ENCODE measurements at places on chromosomes 1 and 21.
A peak's percentile ranks its signal among the peaks of the same experiment; 100 is the strongest.

GRCh38 chr1:31912839-31913239 is 25.3 kb downstream of the PTP4A2 start:
- DNase-seq = no peak

DNA sequence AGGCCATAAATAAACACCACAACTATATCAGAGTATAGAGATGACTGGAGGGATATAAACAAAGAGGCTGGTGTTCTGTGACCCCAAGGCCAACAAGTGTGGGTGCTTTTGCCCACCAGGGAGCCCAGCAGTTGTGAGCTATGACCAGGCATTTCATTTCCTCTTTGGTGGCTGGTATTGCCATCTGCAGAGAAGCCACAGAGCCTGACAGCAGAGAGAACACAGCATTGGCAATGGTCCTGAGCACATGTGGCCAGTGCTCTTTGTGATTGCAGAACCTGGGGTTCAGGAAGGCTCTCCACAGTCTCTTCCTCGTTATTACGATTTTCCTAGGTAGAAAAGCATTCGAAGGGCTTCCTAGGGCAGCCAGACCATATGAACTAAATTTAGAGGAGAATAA is 112.3 kb downstream of the TM2D1 start:
- DNase-seq = no peak

- no peak for DNase-seq
These were observed 38.1 kb upstream of the GPR153 start for GRCh38 chr1:6298940-6299465.

DNA sequence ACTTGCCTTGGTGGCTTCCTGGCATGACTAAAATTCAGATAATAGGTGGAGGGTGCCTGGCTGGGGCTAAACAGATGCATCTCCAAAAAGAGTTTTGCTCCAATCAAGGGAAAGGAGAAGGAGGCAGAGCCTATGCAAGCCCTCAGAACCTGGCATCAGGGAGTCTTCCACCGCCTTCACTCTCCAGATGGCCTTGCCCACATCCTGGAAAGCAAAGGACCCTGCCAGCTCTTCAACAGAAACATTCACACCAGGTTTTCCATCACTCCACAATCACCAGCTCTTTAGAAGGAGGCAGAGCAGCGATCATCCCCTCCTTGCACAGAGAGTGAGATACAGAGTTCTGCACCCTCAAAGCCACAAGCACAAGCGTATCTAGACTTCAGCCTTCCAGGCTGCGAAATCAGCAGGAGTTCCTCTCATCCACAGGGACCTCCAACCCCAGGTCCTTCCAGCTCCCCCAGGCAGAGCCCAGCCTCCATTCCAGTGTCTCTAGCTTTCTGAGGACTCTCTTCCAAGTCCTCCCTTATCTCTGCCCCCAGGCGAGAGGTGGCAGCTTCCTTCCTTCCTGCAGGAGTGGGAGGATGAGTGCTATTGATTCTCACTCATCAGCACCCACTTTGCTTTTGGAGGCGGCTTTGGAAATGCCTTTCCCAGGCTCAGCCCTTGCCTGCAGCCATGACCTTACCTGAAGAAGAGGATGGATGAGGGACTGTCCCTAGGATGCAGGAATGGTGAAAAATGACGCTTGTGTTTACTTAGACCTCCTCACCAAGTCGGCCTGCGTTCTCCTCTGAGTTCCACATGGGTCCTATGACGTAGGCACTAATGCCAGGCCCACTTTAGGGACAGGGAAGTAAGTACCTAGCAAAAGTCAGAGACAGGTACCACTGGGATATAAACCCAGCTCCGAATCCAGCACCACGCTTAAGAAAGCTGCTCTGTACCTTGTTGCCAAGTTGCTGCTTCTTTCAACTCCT is 75.4 kb downstream of the RIPK4 start:
- no peak for DNase-seq

- no peak for DNase-seq
These were observed 14.9 kb downstream of the TTC34 start for GRCh38 chr1:2786329-2787162.

GRCh38 chr1:204380293-204380831 is 20.6 kb upstream of the PLEKHA6 start:
- DNase-seq = no peak

DNA sequence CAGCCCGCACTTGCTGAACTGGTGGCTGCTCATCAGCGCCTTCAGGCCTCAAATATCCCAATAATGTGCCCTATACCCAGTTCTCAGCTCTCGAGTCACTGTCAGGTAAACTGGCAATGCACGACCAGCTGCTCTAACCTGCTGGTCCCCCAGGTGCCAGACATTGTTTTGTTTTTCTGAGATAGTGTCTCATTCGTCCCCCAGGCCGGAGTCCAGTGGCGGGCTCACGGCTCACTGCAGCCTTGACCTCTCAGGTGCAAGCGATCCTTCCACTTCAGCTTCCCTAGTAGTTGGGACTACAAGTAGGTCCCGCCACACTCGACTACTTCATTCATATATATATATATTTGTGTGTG is 1.0 kb upstream of the NADK start:
- no peak for DNase-seq

DNA sequence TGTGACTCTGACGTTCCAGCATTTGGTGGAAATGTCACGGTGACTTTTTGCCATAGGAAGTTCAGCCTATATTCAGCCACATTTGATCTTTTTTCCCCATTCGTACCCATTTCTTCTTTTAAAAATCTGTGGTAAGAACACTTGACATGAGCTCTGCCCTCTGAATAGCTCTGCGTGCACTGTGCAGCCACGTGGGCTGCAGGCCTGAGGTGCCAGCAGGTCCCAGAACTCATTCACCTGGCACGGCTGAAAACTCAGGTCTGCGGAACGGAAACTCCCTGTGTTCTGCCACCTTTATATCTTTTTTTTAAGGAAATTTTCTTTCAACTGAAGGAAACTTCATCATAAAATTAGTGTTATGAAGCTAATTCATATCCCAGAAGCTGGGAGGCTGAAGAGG is 28.6 kb downstream of the CEP104 start:
- no peak for DNase-seq

DNA sequence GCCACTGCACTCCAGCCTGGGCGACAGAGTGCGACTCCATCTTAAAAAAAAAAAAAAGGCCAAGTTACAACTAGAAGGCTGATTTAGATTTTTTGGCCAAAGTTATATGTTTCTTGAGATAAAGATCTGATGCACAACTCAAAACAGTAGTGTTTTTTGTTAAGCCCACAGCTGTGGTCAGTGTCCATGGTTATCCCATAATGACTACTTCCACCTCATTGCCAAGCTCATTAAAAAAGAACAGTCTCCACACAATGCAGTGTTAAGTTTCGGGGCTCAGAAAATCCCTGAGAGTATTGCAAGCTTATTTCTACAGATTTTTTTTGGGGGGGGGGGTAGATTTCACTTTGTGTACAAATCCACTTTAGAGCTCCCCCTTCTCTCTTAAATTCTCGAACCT is 120.5 kb downstream of the RUNX1 start:
- no peak for DNase-seq

GRCh38 chr1:212421165-212421564 is 6.5 kb upstream of the PACC1 start:
- DNase-seq = no peak

DNA sequence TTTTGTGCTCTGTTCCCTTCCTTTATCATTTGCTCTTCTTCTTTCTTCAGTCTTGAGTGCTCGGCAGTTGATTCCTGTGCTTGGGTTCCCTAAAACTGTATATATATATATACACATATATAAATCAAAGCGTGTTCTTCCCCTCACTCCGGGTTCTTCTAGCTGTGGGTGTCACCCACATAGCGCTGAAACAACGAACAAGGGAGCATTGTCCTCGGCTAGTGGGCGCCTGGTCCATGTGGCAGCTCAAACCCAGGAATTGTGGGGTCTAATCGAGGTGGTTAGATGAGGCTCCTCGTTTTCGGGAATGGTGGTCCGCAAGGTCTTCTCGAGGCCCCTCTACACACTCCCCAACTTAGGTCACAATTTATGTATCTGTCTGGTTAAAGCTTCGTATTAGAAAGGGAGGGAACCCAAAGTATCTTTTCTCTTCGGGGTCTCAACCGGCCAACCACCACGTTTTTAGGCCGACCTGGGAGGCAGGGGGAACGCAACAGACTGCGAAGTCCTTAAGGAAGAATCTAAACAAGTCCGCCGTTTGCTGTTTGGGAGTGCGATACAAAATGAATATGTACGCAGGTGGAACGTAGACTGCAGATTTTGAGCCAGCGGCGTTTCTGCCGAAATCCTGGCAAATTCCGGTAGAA is 504 bp upstream of the SDHC start:
- DNase-seq = no peak

DNA sequence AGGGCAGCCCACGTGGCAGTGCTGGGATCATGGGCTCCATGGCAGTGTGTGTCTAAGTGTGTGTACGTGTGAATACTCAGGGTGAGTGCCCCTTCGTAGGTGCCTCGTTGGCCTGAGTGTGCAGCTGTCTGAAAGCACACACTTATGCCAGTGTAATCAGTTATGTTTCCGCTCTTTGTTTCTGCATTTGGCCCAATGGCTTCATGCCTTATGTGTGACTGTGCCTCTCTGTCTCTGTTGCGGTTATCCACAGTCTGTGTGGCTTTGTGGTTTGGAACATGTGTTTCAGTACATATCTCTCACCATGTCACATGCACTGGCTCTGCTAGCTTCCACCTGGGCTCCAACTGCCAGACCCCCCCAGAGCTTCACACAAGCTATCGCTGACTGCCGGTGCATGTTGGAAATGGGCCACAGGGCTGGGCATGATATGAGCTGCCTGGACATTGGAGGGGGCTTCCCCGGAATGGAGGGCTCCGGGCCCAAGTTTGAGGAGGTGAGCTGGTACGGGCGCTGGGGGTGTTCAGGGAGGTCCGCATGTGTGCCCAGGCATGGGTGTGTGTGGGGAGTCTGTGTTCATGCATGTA is 70.3 kb upstream of the TINAGL1 start:
- DNase-seq = peak; percentile 86

DNA sequence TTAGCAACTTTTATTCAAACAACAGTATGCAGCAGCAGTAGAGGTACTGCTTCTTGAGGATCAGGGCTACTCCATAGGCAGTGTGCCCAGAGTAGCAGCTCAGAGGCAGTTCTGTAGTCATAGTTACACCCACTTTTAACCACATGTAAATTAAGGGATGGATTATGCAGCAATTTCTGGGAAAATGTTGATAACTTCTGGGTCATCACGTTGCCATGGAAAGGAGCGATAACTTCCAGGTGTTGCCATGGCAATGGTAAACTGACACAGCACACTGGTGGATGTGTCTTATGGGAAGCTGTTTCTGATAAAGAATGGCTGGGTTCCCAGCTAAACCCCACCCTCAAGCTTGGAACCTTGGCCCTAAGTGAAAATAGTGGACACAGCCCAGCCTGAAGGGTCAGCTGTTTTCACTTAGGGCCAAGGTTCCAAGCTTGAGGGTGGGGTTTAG is 29.0 kb upstream of the PLA2G2A start:
- no peak for DNase-seq

GRCh38 chr1:231021540-231022031 is 18.5 kb downstream of the FAM89A start:
- peak; percentile 41 for DNase-seq

- DNase-seq = peak; percentile 39
These were observed 935 bp downstream of the KCNK2 start for GRCh38 chr1:215083383-215083961.

Data from ELR (cell line).